ENCODE measurements at places on chromosomes 16 and 17.

- DNase-seq = no peak
Measured at GRCh38 chr17:75531721-75532072, 6.2 kb downstream of the LLGL2 start.

- no peak for DNase-seq
Measured at GRCh38 chr17:55421179-55421934, at the start of gene MMD. Gene MMD, minus strand, starts transcription at chr17:55421835. Its CDS starts 140 bp downstream, at chr17:55421695.

GRCh38 chr17:44146375-44147346 is 4.9 kb downstream of the HROB start:
- no peak for DNase-seq

DNA sequence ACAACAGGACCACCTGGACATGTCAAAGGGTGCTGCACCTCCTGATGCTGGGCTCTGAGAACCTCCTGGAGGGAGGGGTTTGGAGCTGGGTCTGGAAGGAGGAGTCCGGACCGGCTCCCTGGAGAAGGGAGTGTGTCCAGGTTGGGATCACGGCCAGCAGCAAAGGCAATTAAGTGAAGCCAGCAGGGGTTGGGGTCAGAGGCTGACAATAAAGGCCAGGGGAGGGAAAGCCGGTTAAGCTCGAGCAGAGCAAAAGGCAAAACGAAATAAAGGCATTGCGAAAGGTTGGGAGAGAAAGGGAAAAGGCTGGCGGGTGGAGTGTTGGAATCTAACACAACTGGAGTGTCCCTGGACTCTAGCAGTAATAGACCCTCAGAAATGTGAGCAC is 992 bp upstream of the CACNG4 start:
- no peak for DNase-seq

- no peak for DNase-seq
Measured at GRCh38 chr17:64232466-64233262, 30.4 kb downstream of the TEX2 start.

- DNase-seq = no peak
Measured at GRCh38 chr16:71439523-71439922, 2.3 kb downstream of the TLE7 start.

DNA sequence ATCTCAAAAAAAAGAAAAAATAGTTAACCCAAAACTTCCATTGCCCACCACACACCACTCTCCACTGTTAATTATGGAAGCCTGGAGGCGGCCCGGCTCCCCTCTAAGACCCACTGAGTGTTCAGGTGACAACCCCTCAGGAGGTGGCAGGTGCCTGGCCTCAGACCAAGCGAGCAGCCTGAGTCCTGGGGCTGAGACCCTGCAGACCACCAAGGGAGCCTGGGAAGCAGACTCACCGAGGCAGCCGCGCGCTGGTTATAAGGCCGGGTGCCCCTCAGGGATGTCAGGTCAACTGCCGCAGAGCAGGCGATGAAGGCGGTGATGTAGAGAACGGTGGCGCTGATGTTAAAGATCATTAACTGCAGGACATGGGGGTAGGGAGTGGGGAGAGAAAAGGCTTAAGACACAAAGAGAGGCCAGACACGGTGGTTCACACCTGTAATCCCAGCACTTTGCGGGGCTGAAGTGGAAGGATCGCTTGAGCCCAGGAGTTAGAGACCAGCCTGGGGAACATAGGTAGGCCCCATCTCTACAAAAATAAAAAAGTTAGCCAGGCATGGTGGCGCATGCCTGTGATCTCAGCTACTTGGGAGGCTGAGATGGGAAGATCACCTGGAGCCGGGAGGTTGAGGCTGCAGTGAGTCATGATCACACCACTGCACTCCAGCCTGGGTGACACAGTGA is 13.3 kb downstream of the ARL2BP start:
- no peak for DNase-seq

DNA sequence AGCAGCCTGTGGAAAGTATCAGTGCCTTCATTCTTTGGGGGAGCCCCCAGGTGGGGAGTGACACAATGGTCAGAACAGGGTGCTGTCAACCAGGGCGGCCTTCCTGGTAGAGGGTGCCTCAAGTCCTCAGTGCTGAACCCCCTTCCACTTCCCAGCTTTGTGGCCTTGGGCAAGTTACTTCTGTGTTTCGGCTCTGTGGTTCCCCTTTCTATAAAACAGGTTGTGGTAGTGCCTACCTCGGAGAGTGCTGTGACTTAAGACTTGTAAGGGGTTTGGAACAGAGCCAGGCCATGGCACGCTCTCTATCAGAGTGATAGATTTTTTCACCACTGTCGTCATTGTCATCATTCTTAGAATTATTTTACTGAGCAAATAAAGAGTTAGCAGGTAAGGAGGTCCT is 141.1 kb downstream of the CCDC182 start:
- DNase-seq = no peak
